Hematopoietic multipotent progenitor cell treated with erythropoietin and hydrocortisone succinate and interleukin-3 and kit ligand, for 4 days (in vitro differentiated cells): ENCODE measurements at places on chromosomes 1 and 21.
A peak's percentile ranks its signal among the peaks of the same experiment; 100 is the strongest.

DNA sequence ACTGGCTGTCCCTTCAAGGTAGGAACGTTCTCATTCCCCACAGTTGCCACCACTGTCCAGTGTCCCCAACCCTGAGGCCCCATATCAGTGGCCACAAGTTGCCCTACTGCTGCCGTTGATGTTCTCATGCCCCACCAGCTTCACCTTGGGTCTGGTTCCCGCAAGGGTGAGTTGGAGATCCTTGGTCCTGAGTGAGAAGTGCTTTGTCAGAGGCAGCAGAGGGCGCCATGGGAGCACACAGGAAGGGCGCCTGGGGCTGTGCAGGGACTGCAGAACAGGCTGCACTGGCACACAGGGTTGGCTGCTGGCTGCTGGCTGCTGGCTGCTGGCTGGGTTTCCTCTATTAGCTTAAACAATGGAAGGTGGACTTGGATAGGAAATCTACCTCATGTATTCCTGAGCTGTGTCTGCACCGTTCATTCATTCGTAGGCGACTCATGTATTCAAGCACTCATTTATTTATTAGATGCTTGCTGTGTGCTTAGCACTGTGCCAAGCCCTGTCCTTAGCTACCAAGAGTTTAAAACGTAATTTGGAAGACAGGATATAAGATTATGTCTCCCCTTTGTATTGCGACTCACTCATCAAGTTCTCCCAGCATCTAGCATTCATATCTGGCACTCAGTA lies 2.1 kb upstream of the S100A9 start:
- DNase-seq, result peak; percentile 93

DNA sequence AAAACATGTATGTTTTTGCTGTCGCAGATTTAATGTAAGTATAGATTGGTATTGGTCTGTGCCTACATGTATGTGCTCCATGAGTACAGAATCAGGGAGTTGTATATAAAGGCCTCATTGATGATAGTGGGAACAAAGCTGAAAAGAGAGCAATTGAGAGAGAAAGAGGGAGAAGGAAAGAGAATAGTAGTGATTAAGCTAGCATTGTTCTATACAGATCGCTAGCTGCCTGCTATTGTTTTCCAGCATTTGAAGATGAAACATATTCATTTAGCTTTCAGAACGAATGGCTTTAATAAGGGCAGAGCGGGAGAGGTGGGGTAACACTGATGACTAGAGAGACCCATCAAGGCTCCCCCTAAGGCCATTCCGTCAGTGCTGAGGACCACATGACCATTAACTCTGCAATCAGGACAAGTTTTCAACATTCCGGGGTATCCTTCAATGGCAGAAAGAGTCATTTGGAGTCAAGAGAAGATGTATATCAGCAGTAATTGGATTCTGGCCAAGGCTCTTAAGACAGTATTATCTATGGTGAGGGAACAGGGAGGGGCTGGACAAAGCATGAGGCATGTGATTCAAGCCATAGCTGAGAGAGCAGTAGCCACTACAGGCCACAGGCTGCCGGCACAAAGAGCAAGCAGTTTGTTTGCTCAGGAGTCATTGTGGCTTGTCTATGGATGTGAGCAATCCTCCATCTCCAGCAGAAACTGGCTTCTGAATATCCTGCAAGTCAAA lies 176.5 kb downstream of the PBX1 start:
- DNase-seq, result peak; percentile 53

DNA sequence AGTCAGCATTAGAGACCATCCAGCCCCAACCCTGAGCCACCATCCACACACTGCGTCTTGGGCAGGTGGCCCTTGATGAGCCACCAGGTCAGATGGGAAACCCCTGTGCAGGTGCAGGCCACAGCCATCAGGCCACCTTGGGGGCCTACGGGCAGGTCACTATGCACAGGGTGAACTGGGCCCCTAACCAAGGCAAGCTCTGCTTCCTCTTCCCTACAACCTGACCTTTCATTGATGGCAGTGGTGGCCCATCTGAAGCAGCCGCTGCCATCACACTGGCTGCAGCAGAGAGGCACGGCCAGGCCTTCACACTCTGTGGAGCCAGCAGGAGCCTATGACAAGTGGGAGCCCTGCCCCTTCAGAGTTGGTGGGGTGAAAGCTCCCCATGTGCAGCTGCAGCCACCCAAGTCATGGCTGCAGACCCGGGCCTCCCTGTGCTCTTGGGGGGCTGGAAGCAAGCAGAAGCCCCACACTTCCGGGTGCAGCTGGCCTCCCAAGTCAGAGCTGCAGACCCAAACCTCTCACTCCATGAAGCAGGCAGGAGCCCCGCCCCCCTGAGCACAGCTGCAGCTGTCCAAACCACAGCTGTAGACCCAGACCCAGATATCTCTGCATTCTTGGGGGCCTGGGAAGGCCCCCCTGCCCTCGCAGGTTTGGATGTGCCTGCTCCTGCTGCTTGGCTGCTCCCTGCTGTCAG lies 681.5 kb downstream of the MATN1 start:
- DNase-seq, result no peak

- no peak for DNase-seq
Measured at GRCh38 chr1:183937611-183938010, 99.9 kb downstream of the COLGALT2 start.

DNA sequence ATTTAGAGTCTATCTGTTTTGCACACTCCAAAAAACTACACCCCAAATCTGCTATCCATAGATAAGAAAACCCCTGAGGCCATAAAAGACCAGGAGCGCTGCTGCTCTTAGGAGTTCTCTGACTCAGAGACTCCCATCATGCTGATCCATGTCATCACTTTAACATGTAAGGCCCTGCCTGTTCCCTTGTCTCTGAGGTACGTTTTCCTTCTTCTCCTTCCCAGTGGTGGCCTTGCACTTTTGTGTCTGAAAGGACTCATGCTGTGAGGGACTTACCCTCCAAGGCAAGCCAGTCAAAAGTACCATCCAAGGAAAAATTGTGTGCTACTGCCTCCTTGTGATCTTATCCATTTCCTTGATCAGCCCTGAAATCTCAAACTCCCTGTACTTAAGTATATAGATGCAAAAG lies 427.4 kb upstream of the NCAM2 start:
- DNase-seq, result peak; percentile 18

- no peak for DNase-seq
Measured at GRCh38 chr1:53944469-53945182, 873 bp downstream of the IFT25 start.

- DNase-seq, result no peak
Measured at GRCh38 chr1:179155615-179156014, 73.7 kb downstream of the TOR3A start.

DNA sequence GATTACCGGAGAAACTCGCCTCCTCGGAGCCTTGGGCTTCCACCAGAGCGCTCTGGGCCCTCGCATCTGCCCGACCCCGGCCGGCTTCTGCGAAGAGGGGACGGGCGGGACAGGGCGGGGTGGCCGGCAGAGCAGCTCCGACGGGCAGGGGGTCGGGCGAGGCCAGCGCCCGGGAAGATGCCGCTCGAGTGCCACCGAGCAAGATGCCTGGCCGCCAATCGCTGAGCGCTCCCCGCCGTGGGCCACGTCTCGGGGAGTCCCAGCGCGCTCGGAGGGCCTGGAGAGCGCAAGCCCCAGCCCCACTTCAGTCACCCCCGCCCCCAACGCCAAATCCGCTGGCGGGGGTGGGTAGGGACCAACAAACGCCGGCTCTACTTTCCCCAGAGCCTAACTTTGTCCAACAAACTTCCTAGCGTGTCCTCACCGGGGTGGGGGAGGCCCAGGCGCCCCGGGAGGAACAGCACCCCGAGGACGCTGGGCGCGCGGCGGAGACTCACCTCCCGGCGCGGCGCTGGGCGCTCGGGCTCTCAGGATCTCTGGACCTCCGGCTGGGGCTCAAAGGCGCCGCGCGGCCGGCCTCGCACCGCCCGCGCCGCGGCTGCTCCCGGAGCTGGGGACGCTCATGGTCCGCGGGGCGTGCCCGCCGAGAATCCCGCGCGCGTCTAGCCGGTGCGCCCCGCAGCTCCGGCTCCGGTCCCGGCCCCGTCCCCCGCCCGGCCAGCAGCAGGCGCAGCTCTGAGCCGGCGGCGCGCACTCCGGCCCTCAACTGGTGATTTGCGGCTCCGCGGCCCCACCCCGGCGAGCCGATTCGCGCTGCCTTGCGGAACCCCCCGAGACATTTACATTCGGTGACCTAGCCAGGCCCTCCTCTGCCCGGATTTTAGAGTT lies at the start of gene BCAR3:
TSS of gene BCAR3 (minus strand) at position 737 of the 888 bp plus-strand sequence. CDS start 6,907 bp downstream, outside the sequence.
- DNase-seq, result peak; percentile 67

DNA sequence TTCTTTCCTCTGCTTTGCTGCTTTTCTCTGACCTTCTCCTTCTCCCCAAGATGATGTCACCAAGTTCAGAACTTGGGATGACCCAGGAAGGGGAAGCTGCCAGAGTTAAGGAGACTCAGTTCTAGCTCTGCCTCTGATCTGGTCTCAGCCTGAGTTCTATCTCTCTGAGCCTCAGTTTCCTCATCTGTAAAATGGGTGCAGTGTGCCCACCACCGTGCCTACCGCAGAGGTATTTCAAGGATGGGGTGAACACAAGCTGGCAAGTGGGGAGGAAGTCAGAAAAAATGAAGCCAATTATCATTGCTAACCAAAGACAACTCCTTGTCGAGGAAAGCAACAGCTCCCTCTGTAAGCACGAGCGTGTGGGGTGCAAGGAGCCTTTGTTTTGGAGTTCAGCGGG lies 249.7 kb downstream of the KAZN start:
- DNase-seq, result no peak

DNA sequence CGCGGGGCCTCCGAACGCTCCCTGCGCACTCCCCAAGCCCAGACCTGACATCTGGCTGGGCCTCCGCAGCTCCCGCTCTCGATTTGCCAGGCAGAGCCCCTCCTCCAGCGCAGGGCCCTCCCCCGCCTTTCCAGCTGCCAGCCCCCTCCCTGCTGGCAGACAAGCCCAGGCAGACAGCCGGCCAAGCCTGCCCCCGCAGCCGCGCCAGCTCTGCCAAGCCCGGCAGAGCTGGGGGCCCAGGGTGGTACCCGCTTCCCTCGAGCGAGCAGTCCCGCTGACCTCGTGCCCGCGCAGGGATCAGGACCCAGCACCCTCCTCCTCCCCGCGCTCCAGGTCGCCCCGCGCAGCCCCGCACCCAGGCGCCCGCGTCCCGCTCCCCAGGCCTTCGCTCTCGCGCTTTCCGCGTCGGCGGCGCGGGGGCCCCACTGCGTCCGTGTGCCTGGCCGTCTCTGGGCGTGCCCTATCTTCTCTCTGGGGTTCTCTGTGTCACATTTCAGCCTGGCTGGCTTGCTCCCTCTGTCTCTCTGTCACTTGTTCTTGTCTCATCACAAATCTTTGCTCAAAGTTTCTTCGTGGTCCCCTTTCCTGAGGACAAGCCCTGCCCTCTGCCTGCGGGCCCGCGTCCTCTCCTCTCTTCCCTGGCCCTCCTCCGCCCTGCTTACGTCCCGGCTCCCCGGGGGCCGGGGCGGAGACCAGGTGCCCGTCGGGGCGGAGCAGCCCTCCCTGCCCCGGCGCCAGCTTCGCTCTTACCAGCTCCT lies 580 bp downstream of the INKA2 start:
- DNase-seq, result peak; percentile 72

GRCh38 chr1:155044812-155045657 lies 6.1 kb upstream of the ADAM15 start:
- DNase-seq, result peak; percentile 93

- no peak for DNase-seq
Measured at GRCh38 chr1:182309631-182310351, 81.8 kb downstream of the GLUL start.

DNA sequence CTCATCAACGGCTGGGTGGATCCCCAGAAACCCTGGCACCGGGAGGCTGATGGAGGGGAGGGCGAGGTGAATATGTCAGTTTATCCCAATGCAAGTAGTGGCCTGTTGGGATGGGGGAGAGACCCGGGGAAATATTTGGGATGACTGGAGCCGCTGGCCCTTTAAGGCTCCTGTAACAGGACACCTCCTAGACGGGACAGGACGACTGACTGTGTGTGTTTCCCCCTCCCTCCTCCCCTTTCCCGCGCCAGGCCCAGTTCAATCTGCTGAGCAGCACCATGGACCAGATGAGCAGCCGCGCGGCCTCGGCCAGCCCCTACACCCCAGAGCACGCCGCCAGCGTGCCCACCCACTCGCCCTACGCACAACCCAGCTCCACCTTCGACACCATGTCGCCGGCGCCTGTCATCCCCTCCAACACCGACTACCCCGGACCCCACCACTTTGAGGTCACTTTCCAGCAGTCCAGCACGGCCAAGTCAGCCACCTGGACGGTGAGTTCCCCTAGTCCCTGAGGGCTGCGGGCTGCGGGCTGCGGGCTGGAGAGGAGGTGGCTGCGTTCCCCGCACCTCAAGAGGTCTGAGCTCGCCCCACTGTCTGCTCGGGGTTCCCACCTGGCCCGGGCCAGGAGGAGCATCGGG lies 44.8 kb upstream of the CCDC27 start:
- DNase-seq, result no peak

DNA sequence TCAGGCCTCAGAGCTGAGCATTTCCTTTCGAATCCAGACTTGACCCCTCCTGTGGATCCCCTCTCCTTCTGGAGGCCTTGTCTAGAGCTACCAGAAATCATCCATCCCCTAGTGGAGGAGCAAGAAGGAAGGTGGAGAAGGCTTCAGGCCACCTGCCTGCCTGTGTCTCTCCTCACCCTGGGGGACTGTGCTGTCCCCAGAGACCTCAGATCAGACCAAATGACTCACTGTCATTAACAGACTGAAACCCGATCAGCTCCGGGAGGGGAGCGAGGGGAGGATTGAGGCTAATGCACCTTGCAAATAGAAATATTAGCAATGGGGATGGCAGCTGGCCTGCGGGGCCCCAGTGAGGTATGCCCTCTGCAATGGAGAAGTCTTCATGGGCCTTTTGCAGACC lies 2.1 kb downstream of the MYBPH start:
- no peak for DNase-seq

DNA sequence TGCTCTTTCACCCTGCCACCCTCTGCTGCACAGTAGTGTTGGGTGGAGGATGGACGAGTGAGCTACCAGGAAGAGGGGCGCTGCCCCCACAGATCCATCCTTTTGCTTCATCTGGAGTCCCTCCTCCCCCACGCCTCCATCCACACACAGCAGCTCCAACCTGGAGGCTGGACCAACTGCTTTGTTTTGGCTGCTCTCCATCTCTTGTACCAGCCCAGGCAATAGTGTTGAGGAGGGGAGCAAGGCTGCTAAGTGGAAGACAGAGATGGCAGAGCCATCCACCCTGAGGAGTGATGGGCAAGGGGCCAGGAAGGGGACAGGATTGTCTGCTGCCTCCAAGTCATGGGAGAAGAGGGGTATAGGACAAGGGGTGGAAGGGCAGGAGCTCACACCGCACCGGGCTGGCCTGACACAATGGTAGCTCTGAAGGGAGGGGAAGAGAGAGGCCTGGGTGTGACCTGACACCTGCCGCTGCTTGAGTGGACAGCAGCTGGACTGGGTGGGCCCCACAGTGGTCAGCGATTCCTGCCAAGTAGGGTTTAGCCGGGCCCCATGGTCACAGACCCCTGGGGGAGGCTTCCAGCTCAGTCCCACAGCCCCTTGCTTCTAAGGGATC lies 8.5 kb downstream of the CHRNB2 start:
- DNase-seq, result no peak

GRCh38 chr21:33875026-33875695 lies 40.4 kb downstream of the ATP5PO start:
- DNase-seq, result no peak
